ENCODE measurements at places on chromosomes 3 and 15.

- peak; percentile 44 for DNase-seq
Observed at GRCh38 chr3:60010781-60011180, 961.0 kb upstream of the CFAP20DC start.

DNA sequence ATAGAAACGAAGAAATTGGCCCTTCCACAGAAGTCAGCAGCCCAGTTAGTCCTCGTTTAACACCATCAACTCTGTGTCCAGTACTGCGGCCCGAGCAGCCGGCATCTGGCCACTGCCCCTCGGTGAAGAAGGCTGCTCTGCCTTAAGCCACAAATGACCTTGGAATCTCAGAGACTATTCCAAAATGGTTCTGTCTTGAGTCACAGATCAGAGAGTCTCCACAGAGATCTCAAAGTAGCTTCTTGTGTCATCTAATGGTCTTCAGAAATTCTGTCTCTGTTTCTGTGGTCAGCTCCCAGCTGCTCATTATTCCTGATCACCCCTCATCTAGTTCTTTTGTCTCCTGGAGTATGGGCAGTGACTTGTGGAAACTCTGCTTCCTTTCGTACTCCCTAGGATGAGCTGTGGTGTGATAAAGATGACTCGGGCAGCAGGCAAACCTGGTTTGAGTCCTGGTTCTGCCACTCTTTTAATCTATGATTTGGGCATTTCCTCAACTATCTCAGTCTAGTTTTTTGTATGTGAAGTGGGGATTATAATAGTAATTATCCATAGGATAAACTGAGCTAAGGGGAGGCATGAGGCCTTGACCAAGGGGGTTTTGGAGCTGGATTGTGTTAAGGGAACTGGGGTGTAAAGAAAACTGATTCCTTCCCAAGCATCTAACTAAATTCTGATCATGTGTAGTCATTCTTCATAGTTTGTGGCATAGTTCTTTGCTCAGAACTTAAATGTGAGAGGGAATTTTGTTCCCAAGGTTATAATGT, 22.6 kb downstream of the CRTC3 start:
- no peak for DNase-seq

GRCh38 chr3:177426106-177426877, 229.0 kb upstream of the TBL1XR1 start:
- no peak for DNase-seq

DNA sequence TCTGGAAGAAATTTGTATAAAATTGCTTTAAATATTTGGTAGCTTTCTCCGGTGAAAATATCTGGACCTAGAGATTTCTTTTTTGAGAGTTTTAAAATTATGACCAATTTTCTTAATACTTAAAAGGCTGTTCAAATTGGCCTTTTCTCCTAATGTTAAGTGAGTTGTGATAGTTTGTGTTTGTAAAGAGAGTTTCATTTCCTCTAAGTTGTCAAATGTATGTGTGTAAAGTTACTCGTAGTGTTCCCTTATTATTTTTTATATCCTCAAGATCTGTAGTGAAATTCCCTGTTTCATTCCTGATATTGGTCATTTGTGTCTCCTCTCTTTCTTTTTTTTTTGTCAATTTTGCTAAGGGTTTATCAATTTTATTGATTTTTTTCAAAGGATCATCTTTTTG, 92.6 kb upstream of the CTNNB1 start:
- DNase-seq: no peak

GRCh38 chr3:11735638-11736037, 91.9 kb upstream of the VGLL4 start:
- no peak for DNase-seq

DNA sequence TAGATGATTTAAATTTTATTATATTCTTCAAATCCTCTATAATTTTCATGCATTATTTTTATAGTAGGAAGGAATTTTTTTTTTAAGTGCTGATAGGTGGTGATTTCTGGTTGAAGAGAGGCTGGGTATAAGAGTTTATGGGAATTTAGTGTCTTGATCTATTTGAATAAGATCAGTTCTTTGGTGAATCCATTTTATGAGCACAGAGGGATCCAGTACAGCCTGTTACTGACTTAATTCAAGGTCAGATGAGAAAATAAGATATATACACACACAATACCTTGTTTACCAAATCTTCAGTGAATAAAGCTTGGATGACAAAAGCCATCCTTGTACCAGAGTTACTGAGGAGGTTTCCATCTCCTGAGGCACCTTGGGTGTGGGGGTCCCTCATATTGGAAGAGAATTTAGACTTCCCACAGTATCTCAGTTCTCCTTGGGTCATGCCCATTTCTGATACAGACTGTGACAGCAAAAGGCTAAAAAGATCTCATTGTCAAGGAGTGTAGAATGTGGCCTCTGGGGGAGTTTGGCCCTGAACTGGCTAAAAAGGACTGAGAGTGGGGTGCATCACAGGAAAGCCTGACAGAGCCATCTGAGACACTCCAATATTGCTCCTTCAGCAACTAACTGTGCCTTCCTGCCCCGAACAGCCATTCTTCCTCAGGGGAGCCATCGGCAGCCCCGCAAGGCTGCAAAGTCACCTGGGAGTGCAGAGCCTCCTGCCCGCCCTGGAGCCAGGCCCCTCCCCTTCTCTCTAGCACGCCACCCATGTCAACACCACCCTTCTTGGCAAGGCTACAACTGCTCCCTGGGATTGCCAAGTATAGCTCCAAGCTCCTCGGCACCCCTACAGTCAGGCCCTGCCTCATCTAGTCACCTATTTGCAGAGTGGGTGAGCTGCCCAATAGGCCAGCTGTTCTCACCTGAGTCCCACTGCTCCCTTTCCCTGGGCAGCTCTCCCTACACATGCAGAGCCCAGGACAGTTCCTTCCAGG, 43.1 kb upstream of the HACD2 start:
- DNase-seq: no peak

- no peak for DNase-seq
Observed at GRCh38 chr3:121948641-121949040, 54.4 kb downstream of the SLC15A2 start.

- DNase-seq: no peak
Observed at GRCh38 chr3:192237992-192238608, 489.2 kb downstream of the FGF12 start.

- DNase-seq: no peak
Observed at GRCh38 chr15:83890587-83890986, 236.7 kb downstream of the ADAMTSL3 start.

DNA sequence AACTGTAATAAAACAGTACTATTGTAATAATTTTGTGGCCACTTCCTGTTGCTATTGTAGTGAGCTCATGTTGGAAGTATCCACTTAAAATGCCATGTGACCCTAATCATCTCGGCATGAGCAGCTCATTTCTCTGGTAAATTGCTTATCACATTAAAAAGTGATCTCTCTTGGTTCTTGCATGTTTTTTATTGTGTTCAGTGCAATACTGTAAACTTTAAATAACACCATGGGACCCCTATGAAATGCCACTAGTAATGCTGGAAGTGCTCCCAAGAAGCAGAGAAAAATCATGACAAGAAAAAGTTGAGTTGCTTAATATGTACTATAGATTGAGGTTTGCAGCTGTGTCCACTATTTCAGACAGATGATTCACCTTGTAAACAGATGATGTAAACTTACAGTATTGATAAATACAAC, 45.6 kb downstream of the NMD3 start:
- no peak for DNase-seq

GRCh38 chr3:152121270-152121636, 147.5 kb upstream of the MBNL1 start:
- DNase-seq: no peak

DNA sequence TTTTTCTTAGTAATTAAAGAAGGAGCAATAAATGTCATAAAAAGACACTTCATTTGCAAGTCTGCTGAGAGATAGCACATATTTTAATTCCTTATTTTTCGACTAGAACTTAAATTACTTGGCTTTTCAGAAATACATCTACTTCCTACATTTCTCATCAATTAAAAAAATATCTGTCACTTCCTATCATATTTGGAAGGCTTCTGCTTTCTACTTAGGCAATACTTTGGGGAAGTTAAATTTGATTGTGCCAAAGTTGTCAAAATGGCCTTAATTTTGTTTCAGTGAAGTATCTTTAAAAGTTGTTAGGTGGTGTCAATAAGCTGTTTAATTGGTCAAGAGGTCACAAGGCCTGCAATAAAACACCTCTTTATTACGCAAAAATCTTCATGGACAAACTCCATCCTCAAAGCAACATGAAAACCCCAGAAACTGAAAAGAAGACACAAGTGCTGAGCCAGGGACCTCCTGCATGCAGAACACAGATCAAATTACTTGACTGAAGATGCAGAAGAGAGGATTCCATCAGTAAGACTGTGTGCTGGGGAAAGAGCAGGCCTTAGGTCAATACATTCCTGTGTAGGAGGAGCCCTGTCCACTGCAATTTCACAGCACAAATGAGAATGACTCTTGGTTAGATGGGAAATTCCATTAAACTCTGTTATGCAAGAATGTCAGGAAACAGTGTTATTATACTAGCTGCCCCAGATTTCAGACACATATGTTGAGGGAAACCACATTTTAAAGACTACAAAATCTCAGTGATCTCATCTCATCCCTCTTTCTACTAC, 48.0 kb upstream of the FSTL1 start:
- no peak for DNase-seq

- DNase-seq: no peak
Observed at GRCh38 chr3:98962189-98962930, 60.9 kb upstream of the DCBLD2 start.
